ENCODE measurements at places on chromosomes 12 and 14. TPM values are rescaled to one million over a fixed set of nuclear protein-coding genes. Genes with fewer than 3 reads are reported as not detected.

The HNF1A gene
- total RNA-seq = 0.24 TPM

The TMEM63C gene
- total RNA-seq = 0.27 TPM

The CD4 gene
- 80.3 TPM for total RNA-seq

- DNase-seq = no peak
- H3K4me1 ChIP-seq = peaks cover 8% of the 10 kb centered on the region
- no peaks in the 10 kb centered on the region for H3K27me3 ChIP-seq
- no peaks in the 10 kb centered on the region for H3K36me3 ChIP-seq
- H3K27ac ChIP-seq = no peak overlapping the region
These were observed 362.9 kb downstream of the RAD51B start for GRCh38 chr14:68182492-68182891.

The RIC8B gene
- total RNA-seq = 16.7 TPM

DNA sequence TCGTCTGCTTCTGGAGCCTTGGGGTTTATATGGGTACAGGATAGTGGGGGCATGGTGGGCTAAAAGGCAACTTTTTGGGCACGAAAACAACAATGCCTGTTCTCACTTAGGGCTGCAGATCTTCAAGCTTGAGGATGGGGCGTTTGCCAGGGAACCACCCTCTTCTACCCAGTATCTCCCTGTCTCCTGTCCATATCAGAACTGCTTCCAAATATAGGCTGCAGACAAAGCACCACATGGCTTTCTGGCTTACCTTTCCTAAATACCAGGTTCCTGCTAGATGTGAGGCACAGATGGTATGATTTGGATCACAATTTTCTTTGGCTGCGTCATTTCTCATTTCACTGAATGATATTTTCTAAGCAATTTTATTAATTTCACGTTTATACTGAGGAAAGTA is 70.4 kb downstream of the CMAS start:
- no peaks in the 10 kb centered on the region for H3K36me3 ChIP-seq
- H3K4me1 ChIP-seq = no peaks in the 10 kb centered on the region
- H3K4me3 ChIP-seq = no peak overlapping the region
- no peak overlapping the region for H3K27ac ChIP-seq
- no peak for DNase-seq

DNA sequence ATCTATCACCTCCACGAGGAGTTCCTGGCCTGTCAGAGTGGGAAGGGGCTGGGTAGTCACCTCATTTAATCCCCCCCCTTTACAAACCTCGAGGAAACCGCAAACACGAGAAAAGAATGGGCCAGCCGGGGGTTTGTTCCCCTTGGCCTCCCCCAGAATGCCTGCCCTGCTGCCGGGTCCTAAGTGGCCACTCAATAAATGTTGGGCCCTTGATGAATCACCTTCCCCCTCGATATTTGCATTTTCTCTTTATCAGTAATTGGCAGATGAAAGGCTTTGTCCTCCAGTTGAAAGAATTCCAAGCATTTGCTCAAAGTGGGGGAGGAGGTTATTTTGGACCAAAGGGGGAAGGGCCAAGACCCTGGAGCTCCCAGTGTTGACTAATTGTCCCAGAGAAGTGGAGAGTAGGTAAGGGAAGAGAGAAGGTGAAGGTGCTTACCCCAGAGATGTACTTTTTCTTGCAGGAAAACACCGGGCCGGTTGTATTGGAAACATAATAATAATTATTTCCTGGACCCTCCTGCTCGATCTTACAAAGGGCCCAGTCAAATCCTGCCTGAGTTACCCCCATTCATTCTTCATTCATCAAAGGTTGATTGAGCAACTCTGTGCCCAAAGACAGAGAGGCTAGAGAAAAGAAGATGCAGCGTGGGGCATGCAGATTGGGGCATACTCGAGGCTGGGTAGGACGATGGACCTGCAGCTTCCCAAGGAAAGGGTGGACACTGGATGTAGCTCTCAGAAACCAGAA is 1.9 kb upstream of the KDM2B start:
- no peak overlapping the region for H3K4me3 ChIP-seq
- H3K27me3 ChIP-seq = no peaks in the 10 kb centered on the region
- peak overlapping the region; percentile 84 for H3K27ac ChIP-seq
- H3K4me1 ChIP-seq = peaks cover 34% of the 10 kb centered on the region
- no peak for DNase-seq
- H3K36me3 ChIP-seq = no peaks in the 10 kb centered on the region

- no peak for DNase-seq
- peaks cover 84% of the 10 kb centered on the region for H3K4me1 ChIP-seq
- H3K36me3 ChIP-seq = peaks cover 38% of the 10 kb centered on the region
- no peaks in the 10 kb centered on the region for H3K27me3 ChIP-seq
- H3K27ac ChIP-seq = peak overlapping the region; percentile 89
These were observed 573 bp downstream of the ARL6IP4 start for GRCh38 chr12:122981036-122981471.

DNA sequence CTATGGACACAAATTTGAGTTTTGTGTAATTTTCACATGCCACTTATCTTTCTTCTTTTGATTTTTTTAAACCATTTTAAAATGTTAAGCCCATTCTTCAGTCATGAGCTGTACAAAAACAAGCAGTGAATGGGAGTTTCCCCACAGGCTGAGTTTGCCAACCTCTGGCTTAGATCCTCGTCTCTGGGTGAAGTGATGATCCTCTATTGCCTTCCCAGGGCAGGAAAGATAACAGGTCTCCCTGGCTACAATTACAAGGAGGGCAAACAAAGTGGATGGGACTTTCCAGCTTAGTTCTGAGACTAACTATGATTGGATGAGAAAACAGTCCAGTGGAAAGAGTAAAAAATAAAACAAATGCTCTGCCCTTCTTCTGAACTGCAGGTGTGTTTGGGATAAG is 203.7 kb downstream of the SPTSSA start:
- H3K4me1 ChIP-seq = no peaks in the 10 kb centered on the region
- DNase-seq = no peak
- H3K27ac ChIP-seq = no peak overlapping the region
- no peak overlapping the region for H3K4me3 ChIP-seq

GRCh38 chr14:25034803-25035681 is 14.9 kb downstream of the STXBP6 start:
- H3K27me3 ChIP-seq = no peaks in the 10 kb centered on the region
- H3K36me3 ChIP-seq = no peaks in the 10 kb centered on the region
- H3K4me1 ChIP-seq = no peaks in the 10 kb centered on the region
- no peak overlapping the region for H3K4me3 ChIP-seq

DNA sequence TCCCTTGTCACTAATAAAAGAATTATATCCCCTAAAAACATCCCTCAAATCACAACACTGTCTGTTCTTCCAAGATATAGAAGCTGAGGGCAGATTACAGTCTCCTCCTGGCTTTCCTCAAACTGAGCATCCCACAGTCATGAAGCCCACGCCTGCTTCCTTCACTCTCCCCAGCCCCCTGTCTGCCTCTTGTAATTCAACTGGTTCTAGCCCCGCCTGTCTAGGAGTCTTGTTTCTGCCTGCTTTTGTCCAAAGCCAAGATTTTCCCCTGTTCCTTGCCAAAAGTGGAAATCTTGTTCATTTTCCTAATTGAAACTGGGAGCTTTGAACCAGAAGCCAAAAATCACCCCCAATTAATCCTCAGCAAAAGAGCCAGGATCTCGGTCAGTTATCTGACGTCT is 35.9 kb upstream of the PWP1 start:
- no peaks in the 10 kb centered on the region for H3K36me3 ChIP-seq
- H3K27me3 ChIP-seq = no peaks in the 10 kb centered on the region
- H3K27ac ChIP-seq = no peak overlapping the region
- H3K4me1 ChIP-seq = no peaks in the 10 kb centered on the region
- H3K4me3 ChIP-seq = no peak overlapping the region
- DNase-seq = no peak

GRCh38 chr12:24268663-24269186 is 319.3 kb upstream of the SOX5 start:
- H3K4me3 ChIP-seq = no peak overlapping the region
- no peaks in the 10 kb centered on the region for H3K36me3 ChIP-seq
- H3K4me1 ChIP-seq = no peaks in the 10 kb centered on the region
- no peak for DNase-seq
- H3K27me3 ChIP-seq = no peaks in the 10 kb centered on the region
- no peak overlapping the region for H3K27ac ChIP-seq

The ATL1 gene
- total RNA-seq = 8.4 TPM

The SLC4A8 gene
- 8.3 TPM for total RNA-seq

- peak overlapping the region; percentile 22 for H3K4me3 ChIP-seq
- H3K27me3 ChIP-seq = no peaks in the 10 kb centered on the region
- peaks cover 47% of the 10 kb centered on the region for H3K36me3 ChIP-seq
- DNase-seq = peak; percentile 71
These were observed 15.9 kb downstream of the KCTD10 start for GRCh38 chr12:109461049-109461845.

The RGS6 gene
- 2.5 TPM for total RNA-seq

The SLC6A13 gene
- total RNA-seq = 5.0 TPM

DNA sequence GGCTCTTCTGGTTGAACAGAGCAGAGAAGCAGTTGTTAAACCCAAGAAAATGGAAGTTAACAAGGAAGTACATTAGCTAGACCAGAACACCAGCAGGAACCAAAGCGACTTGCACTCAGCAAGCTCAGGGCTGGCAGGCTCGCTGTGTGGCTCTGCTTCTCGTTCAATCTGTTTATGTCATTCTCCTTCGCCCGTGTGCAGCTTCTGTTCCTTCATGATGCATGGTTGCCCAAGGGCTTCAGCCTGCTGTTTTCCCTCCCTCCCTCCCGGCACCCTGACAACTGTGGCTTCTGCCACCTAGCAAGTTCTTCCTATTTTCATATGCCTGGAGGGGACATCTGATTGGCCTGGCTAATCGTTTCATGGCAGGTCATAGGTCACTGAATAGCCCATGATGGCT is 25.3 kb downstream of the PIGH start:
- DNase-seq = peak; percentile 27
- no peaks in the 10 kb centered on the region for H3K4me1 ChIP-seq
- no peaks in the 10 kb centered on the region for H3K36me3 ChIP-seq

The RNASE7 gene
- not detected for total RNA-seq

The PLCZ1 gene
- total RNA-seq = not detected

GRCh38 chr14:73457924-73458182 is 493 bp downstream of the NUMB start:
- H3K36me3 ChIP-seq = no peaks in the 10 kb centered on the region
- H3K27me3 ChIP-seq = no peaks in the 10 kb centered on the region
- H3K4me1 ChIP-seq = peaks cover 75% of the 10 kb centered on the region
- peak; percentile 71 for DNase-seq
- H3K27ac ChIP-seq = peak overlapping the region; percentile 91
- H3K4me3 ChIP-seq = peak overlapping the region; percentile 87

DNA sequence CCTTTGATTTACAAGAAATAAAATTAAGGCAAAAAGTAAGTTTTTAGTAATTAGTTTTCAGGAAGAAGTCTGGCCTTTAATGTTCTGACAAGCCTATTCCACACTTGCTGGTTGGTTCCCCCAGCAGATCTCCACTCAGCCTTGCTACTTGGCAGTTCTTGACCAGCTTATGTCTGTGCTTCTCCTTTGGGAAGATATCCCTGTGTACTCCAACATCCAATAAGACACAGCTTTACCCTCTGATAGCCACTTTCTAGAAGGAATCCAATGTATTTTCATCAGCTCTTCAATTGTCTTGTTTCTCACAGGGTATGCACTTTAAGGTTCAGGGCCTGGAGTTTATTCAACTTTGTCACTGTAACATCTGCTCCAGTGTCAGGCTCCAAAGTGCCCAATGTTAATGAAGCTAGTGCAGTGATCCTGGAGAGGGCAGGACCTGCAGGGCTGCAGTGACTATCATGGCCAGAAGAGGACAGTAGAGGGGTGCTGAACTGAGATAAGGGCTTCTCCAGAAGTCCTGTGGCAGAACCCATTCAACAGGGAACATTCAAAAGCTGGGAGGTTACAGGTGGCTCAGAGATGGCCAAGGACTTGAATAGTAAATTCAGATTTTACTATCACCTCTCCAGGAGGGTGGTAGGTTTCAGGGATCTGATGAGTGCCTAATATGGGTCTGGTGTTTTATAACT is 22.9 kb downstream of the JKAMP start:
- no peak overlapping the region for H3K27ac ChIP-seq
- H3K36me3 ChIP-seq = peaks cover 26% of the 10 kb centered on the region
- DNase-seq = no peak
- no peak overlapping the region for H3K4me3 ChIP-seq
- no peaks in the 10 kb centered on the region for H3K4me1 ChIP-seq
- no peaks in the 10 kb centered on the region for H3K27me3 ChIP-seq

DNA sequence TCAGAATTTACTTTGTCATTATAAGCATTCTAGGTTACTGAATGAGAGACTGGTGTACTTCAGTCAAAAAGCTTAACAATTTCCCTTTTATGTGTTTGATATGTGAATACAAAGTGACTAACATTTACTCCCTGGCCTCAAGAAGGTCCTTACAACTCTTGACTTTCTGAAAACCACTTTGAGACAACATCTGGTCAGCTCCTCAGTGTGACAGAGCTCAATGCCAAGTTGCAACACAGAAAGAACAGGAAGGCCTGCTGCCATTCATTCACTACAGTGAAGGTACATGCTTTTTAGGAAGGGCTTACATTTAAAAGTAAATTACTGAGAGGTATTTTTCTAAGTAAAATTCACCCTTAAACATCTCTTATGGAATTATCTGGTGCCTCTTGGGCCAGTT is 2.3 kb upstream of the NAA30 start:
- no peaks in the 10 kb centered on the region for H3K27me3 ChIP-seq
- no peaks in the 10 kb centered on the region for H3K36me3 ChIP-seq
- peaks cover 22% of the 10 kb centered on the region for H3K4me1 ChIP-seq
- no peak overlapping the region for H3K4me3 ChIP-seq

- no peaks in the 10 kb centered on the region for H3K27me3 ChIP-seq
- no peaks in the 10 kb centered on the region for H3K36me3 ChIP-seq
- DNase-seq = no peak
- no peak overlapping the region for H3K4me3 ChIP-seq
- no peak overlapping the region for H3K27ac ChIP-seq
These were observed 28.2 kb upstream of the SNRPF start for GRCh38 chr12:95830335-95831089.

GRCh38 chr12:54415221-54415929 is 3.7 kb downstream of the ITGA5 start:
- no peaks in the 10 kb centered on the region for H3K27me3 ChIP-seq
- peak overlapping the region; percentile 82 for H3K27ac ChIP-seq
- peaks cover 76% of the 10 kb centered on the region for H3K4me1 ChIP-seq
- H3K4me3 ChIP-seq = peak overlapping the region; percentile 80

DNA sequence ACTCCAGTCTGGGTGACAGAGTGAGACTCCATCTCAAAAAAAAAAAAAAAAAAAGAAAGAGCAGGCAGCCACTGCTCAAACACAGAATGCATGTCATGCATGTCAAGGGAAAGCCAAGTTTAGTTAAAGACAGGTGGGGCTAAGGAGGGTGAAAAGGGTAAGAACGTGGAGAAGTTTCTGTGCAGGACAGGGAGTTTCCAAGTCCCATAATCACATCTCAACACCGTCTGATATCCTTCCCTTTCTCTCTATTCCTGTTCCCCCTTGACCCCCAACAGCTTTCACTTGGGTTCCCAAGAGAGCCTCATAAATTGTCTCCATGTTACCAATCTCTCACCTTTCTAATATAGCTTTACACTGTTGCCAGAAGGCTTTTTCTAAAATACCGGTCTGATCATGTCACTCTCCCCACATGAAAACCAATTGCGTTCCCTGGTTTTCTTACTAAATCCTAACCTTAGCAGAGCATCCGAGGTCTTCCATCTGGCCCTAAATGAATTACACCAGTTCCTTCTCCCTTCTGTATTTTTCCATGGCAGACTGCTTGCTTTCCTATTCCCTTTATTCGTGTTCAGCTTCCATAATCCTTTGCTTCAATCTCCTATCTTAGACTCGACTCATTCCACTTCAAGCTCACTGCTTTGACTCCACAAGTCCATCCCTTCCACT is 37.0 kb downstream of the LIMA1 start:
- peaks cover 52% of the 10 kb centered on the region for H3K4me1 ChIP-seq
- peak overlapping the region; percentile 65 for H3K27ac ChIP-seq
- H3K27me3 ChIP-seq = no peaks in the 10 kb centered on the region
- DNase-seq = no peak
- peaks cover 42% of the 10 kb centered on the region for H3K36me3 ChIP-seq
